ENCODE measurements at places on chromosomes 1 and 21.

DNA sequence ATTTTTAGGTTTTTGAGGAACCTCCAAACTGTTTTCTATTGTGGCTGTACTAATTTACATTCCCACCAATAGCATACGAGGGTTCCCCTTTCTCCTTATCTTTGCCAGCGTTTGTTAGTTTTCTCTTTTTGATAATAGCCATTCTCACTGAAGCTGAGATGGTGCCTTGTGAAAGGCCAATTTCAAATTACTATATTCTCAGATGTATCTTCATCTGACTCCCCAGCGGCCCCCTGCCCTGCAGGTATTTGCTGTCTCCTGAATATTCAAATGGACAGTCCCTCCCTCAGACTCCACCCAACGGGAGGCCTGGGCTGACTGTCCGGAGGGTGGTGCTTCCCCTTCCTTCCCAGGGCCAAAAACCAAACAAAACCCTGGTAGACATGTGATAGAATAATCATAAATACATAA is 33.5 kb upstream of the TARBP1 start:
- no peak for DNase-seq

DNA sequence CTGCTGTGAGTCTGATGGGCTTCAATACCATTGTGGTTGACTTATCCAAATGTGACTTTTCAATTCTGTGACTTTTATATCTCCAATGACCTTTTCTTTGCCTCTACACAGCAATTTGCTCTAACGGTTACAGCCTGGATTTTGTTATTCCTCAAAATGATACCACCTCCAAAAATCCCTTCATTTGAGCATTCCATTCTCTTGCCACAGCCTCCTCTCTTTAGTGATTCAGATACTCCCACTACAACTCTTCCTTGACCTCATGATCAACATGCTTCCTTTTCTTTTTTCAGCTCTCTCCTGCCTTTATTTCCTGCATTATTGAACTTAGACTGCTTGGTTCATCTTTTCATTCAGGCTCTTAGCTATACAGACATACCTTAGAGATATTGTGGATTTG is 16.6 kb upstream of the IL19 start:
- DNase-seq = no peak

DNA sequence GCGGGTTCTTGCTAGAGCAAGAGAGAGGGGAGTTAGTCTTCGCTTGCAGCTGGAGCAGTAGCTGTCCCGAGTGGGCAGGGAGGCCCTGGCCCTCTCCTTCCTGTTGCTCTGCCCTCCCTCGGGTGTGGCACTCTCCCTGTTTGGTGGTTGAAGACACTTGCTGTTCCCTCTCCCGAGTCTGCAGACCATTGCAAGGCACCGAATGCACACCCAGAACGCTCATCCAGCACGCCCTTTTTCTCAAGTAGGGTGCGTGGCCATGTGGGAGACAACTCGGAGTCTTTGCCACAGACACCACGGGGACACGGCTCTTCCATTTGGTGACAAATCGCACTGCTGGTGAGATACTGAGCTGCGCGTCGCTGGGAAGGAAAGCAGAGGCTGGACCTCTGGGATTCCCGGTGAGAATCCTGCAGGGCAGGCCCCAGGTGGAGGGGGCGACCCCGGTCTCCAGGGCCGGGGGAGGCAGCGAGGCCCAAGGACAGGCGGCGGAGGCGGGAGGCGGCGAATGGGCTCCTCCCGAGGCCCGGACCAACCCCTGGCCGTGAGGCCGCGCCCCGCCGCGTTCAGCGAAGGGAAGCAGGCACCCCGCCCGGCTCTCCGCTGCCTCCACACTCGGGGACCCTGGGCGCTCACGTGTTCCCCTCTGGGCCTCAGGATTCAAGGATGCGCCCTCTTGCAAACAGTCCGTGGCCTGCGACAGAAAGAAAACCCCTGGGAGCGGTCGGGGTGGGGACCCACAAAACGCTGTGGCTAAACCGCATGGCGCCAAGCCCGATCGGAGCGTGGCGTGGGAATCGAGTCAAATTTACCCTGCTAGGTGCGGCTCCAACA is 10.4 kb upstream of the TMEM200B start:
- DNase-seq = no peak

- no peak for DNase-seq
Measured at GRCh38 chr1:11767922-11768704, 6.1 kb downstream of the C1orf167 start.

DNA sequence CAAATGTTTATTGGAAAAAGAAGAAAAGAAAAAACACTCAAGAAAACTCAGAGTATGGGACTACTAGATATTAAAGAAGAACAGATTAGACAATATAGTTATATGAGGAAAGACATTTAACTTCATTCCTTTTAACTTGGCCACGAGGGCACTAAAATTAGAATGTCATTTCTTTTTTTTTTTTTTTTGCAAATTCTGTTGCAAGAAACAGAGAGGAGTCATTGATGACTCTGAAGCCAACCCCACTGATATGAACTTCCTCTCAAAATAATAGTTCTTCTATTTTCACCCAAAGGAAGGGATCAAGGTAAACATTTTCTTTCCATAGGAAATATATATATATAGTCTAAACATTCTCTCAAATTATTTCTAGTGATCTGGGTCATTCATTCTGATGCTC is 24.6 kb upstream of the PEX19 start:
- DNase-seq = no peak

DNA sequence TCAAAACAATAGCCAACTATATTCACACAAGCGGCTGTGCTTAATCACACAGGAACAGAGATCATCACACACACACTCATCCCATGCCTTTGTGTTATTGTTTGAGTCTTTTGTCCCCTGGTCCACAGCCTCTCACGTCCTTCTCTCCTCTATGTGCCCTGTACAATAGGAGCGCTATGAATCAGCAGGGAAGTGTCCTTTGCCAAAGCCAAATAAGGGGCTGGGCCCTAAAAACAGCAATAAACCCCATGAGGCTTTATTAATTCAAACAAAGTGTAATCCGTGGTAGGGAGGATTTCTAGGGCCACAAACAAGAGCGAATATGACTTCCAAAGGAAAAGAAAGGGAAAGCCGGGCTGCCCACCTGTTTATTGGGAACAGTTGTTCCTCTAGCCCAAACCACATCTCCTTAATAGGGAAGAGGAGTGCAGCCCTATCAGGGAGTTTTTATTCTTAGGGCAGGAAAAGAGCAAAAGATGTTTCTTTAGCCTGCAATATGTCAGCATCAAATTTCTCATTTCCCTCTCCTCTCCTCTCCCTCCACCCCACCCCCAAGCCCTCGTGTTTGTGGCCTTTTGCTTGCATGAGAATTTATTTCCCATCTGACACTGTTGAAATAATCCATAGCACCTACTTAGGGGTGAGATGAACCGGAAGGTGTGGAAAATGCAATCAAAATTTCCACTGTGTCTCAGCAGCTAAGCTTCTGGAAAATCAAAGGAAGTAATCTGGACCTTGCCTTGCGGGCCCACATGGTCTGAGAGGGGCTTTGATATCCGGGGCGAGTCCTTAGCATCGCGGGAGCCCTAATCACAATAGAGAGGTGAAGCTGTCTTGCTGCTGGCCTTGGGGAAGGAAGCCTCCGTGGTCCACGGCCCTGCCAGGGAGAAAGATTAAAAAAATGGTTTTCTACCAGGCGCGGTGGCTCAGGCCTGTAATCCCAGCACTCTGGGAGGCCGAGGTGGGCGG is 45.3 kb upstream of the ITPKB start:
- no peak for DNase-seq

DNA sequence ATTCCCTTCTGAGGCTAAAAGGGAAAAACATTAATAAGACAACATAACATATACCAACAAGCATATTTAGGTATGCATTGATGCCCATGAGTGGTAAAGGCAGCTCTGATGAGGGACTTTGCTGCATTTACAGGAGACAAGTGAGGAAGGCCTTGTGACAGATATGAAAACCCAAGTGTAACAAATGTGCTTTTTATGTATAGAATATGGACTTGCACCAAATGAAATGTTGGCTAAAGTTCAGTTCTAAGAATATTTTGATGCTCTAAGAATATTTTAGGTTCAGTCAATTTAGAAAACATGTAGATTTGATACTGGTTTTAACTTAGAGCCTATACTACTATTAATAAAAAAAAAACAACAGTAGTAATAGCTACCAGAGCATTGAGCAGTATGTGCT is 424.7 kb downstream of the LMO4 start:
- DNase-seq = no peak

DNA sequence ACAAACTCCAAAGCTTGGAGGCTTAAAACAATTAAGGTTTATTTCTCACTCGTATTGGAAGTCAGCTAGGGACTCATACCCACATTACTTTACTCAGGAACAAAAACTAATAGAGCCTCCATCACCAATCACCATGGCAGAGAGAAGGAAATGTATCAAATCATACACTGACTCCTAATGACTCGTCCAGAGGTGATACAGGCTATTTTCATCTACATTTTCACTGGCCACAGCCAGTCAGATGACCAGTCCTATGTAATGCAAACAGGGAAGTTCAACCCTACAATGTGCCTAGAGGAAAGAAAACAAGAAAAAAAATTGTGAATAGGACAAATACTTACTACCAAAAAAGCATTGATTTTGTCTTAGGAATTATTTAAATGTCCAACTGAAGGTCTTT is 110.3 kb downstream of the SEC16B start:
- DNase-seq = no peak

All from stimulated activated CD8-positive, alpha-beta memory T cell treated with anti-CD3 and anti-CD28 coated beads, Interleukin-4, amount 100 ng/mL, for 1 hour (primary cell).